Kidney glomerular epithelial cell (primary cell): ENCODE measurements at places on chromosomes 3 and 15.

DNA sequence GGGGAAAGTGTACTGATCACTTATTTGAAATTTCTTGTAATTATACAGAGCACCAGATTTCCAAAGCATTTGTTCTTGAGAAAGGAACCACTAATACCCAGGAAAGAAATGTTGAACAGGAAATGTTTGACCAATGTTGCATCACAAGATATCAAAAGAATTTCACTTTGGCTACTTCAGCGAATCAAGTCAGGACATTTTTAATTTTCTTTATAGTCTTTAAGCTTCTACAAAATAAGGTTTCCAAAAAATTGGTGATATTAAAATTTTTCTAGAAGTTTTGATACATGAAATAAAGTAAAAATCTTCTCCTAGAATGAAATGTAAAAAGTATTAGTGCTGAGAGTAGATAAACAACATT lies 421.9 kb downstream of the MECOM start:
- no peak for DNase-seq

DNA sequence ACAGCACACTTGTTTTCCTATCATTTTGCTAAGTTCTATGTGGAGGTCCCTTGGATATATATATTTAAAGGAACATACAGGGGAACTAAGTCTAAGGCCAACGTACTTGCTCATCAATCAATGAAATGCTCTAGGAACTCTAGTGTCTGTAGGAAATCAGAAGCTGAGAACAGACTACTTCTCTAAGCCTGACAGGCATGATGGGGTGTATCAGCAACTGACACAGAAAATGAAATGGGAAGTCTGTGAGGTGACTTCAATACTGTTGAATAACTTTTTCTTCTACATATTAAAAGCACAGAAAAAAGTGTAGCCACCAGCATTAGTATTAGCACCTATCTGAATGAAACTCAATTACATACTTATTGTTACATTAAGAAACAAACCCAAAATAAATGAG lies 56.9 kb upstream of the CSPG5 start:
- DNase-seq, result no peak

- DNase-seq, result peak; percentile 80
Measured at GRCh38 chr3:37221407-37221806, 47.0 kb upstream of the LRRFIP2 start.

DNA sequence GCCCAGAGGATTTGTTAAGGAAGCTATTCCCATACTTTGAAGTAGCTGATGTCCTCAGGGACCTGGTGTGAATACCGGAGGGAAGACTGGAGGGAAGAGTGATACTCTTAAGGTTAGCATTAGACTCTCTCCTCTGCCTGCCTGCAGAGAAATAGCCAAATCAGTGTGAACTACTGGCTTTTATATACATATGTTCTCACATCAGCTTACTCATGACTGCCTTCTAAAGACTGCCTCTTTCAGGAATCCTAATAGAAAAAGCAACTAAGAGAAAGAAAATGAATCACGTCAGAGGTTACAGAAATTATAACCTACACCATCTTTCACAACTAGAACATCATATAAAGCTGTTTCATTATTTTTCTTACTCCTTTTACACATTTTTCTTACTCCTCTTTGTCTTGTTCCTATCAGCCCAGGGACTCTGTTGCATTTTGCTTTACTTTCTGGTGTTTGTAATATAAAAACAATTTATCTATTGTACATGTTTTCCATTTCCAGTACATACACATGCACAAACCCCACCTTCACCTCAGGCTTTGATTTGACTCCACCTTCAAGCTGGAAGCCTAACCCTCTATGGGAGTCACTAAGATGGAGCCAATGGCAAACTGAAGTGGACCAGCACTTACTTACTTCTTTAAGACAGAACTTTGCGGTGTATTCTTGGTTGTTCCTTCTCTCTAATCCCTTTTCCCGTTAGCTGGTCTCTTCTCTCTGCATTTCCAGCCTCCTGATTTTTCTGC lies 257.7 kb upstream of the UBE2E1 start:
- no peak for DNase-seq

DNA sequence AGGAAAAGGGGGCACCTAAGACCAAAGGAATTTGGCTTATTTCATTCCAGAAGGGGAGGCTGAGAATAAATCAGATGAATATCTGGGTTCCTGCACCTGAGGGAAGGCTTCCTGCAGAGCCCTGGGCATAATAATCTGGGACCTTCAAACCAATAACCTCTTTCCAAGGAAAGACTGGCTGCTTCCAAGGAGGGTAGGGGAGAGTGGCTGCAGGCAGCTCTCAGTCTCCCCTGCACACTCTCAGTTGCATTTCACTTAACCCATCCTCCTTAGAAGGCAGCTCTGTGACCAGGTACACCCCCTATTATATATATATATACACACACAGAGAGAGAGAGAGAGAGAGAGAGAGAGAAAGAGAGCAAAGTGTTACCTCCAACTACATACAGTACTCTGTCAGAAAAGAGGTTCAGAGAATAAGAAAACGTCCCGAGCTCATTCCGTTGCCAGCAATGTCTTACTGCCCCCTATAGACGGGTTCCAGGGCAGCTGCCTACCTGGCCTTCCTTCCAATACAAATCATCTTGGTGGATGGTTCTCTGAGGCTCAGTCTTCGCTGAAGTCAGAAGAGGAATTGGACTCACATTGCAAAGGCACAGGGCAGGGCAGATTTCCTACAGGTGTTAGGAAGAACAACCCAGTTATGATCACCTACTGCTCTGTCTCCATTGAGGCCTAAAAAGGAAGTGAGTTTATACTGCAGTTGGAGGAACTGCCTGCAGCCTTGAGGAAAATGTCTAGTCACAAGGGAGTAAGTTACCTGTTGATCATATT lies 26.1 kb downstream of the CAPN3 start:
- DNase-seq, result peak; percentile 36

- no peak for DNase-seq
Measured at GRCh38 chr3:23836536-23837230, 30.9 kb downstream of the UBE2E1 start.

DNA sequence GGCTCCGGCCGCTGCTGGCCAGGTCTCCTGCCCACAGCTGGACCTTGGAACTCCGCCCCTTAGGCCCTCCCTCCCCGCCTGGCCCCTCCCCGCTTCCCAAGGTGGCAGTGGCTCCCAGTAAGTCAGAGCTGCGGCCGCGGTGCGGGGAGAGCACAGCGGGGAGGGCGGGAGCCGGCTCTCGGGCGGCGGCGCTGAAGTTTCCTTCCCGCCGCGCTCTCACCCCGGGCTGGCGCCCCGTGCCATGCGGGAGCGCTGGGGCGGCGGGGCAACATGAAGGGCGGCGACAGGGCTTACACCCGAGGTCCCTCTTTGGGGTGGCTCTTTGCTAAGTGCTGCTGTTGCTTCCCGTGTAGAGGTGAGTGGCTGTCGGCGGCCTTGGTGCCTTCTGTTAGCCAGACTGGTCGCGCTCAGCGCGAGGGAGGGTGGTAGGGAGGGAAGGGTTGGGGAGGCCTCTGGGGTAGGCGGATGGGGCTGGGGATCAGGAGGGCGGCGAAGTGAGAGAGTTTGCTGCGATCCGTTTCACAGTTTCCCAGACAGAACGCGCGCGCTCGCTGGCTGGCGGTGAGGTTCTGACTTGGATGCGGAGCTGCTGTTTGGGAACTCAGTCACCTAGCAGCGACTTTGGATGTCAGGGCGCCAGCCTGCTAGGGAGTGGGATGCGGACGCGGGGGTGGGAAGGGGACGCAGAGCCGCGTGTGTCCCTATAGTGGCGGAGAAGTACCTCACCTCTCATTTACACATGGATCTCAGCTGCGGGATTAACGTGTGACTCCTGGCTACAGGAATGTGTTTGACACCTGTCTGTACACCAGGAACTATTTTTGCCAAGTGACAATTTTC lies 145.5 kb upstream of the UMPS start:
- peak; percentile 26 for DNase-seq

DNA sequence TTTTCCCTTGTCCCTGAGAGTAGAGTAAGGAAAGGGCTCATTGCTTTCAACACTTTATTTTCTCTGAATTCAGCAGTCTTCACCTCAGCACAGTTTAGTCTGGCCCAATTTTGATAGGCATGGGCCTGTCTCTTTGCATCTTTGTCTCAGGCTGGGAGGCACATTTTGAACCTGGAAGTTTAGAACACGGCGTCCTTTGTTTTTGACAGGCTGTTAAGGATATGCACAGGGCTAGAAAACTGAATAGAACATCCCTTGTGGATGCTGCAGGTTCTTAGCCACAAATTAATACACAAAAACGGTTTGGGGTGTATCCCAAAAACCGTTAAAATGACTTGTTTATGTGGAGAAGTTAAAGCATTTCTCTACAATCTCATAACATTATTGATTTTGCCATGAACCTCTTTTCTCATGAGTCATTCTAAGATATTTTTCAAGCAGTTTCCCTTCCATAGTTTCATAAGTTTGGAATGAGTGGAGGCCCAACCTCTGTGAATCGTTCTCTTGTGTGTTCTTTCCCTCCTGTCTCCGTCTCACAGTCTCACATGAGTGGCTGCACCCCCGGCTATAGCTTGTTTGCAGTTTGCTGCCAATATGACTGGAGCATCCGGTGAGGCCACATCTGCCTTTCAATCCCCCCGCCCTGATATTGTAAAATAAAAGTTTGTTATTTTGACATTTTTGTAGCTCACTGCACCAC lies 192.9 kb upstream of the EIF1B start:
- peak; percentile 79 for DNase-seq

DNA sequence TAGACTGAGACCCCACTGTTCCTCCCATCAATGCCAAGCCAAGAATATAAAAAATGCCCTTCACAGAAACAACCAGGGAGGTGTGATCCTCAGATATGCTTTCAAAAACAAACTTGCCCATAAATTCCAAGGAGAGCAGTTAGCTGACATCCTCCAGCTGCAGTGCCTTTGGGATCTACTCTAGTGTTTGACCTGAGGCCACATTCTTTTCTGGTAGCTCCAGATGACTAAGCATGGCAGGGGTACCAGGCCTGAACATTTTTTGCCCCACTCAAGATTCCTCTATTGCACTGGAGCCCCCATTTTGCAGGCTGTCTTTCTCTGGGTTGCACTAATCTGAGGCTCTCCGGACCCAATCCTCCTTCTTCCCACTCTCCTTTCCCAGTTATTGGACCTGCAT lies 27.9 kb upstream of the ACP3 start:
- DNase-seq, result peak; percentile 61

- no peak for DNase-seq
Measured at GRCh38 chr3:134601539-134602439, 49.0 kb downstream of the KY start.

GRCh38 chr15:90062023-90062442 lies 40.2 kb downstream of the IDH2 start:
- no peak for DNase-seq

GRCh38 chr3:72307438-72308115 lies 522.6 kb upstream of the PROK2 start:
- DNase-seq, result no peak

DNA sequence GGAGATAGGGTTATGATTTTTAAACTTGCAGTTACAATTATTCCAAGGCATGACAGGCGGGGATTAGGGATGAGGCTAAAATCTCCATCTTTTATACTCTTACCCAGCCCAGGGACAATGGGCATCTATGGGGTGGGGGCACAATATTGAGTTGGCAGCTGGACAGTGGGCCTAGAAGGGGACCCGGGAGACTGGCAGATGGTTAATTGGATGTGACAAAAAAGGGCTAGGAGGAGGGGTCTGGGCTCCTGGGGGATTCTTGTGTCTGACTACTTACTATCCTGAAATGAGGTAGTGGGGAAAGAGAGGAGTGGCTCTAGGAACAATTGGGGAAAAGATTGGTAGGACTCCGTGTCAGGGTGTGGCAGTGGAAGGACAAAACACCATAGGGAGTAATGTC lies 53.0 kb upstream of the ROPN1 start:
- no peak for DNase-seq

GRCh38 chr3:15050405-15051092 lies 14.6 kb downstream of the MRPS25 start:
- DNase-seq, result no peak

- no peak for DNase-seq
Measured at GRCh38 chr3:123163141-123163540, 38.6 kb upstream of the SEC22A start.

- DNase-seq, result no peak
Measured at GRCh38 chr15:37625576-37625975, 308.9 kb upstream of the TMCO5A start.

DNA sequence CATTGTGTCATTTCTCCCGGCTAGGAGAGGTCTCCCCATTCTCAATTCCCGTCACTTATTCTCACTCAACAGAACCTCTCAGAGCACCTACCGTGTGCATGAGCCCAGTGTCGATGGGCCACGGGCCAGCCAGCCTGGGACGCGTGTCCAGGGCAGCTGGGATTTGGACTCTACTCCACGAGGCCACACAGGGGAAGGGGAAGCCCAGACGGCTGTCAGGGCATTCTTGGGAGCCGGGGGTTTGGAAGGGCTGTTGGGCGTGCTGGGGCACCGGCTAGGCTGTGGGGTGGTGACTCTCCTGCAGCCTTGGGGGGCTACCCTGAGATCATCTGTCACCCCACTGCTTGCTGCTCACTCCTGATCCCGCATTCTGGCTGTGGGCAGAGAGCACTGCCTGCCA lies 41.7 kb upstream of the PCSK6 start:
- no peak for DNase-seq

GRCh38 chr3:123124971-123125370 lies 58.1 kb downstream of the PDIA5 start:
- no peak for DNase-seq
